Fibroblast of upper back skin (primary cell): ENCODE measurements at places on chromosomes 1 and 21.

GRCh38 chr1:48052923-48053291, 55.7 kb upstream of the TRABD2B start:
- DNase-seq, result no peak

DNA sequence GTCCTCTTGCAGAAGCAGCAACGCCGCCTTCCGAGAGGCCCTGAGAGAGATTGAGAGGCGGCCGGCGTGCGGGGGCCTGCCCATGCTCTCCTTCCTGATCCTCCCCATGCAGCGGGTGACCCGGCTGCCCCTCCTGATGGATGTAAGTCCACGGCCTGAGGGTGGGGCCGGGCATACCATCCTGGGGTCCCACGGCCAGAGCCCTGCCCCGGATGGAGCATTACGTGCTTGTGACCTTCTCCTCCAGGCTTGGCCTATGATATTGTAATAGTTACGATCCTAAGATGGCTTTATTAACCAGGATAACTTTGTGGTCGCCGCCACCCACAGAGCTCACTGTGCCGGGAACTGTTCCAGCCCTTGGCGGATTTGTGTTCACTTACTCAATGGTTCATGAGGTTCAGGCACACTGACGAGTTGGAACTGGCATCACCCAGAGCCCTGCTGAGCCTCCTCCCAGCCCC, 18.9 kb downstream of the ARHGEF16 start:
- DNase-seq, result peak; percentile 93

DNA sequence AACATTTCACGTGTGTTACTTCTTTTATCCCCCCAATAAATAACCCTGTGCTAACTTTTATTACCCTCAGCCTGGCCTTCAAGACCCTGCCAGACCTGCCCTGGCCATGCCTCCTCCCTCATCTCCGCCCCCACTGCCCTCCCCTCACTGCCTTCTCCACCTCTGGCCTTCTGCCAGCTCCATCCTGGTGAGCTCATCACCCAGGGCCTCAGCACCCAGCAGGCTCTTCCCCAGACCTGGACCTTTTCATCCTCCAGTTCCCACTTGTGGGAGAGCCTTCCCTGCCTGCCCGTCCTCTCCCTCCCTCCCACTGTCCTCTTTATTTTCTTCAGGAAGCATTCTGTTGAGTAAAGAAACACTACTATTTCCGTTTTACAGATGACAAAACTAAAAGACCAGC, 72.0 kb downstream of the SLC66A1 start:
- peak; percentile 42 for DNase-seq

- peak; percentile 61 for DNase-seq
These were observed 1.4 kb downstream of the APP start for GRCh38 chr21:26169061-26169610.

DNA sequence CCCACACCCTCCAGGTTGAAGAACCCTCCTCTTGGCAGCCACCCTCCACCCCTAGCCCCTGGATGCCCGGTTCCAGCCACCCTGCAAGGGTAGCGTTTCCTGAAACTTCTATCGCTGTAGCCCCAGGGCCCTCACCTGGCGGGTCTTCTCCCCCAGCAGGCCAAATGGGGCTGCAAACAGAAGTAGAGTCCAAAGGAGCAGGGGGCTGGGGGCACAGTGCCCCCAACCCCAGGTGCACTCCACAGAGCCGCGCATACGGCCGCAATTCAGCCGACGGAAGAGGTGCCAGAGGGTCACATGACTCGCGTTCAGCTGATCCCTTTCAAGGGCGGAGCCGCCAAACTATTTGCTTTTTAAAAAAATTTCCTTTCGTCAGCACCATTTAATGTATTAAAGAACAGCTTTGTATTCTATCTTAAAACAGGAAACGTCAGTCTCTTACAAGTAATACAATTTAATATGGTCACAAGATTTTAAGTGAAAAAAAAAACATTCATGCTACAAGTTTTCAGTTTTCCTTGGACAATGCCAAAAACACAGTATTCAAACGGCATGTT, at the start of gene GLMP:
GLMP (minus strand) TSS at position 289 of the 557 bp plus-strand sequence; CDS start at position 255, 34 bp downstream.
- DNase-seq, result peak; percentile 63

- DNase-seq, result no peak
These were observed 14.4 kb downstream of the DR1 start for GRCh38 chr1:93360111-93360510.

GRCh38 chr1:159509440-159510228, 26.2 kb downstream of the OR10J5 start:
- DNase-seq, result no peak

DNA sequence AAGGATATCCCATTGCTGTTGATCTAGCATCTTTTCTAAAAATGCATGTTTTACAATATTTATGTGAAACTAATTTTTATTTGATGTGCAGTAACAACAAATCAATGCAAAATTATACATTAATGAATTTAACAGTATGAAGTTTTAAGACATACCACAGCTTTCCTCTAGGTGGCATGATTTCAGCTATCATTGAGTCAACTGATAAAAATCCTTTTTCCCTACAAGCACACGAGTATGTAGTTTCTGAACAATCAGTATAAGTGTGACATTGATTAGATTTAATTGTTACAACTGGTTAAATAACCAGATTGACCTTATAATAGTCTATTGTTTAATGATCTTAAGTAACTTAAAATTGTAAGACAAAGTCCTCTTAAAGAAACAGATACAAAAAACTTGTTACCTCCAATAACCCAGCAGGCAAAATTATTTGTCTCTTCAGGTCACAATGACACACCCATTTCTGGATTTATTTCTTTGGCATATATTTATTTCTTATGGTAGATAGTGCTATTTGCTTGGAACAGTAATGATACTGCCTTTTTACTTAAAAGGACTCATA, 5.8 kb upstream of the TGFB2 start:
- DNase-seq, result peak; percentile 44

DNA sequence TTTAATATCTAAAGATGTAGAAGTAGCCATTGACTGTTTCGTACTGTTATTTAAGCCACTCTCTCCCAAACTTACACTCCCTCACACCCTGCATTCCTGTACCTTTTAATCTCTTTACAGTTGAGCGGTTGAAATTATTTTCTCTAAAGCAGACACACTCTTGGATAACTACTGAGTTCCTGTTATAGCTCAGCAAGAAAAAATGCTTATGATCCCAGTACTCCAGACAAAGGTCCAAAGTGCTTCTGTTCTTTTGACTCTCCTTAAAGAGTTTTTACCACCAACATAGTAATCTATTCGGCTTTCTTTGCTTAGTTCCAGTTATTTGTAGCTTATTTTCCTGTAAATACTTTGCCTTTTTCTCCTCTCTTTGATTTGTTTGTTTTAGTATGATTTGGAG, 100.1 kb downstream of the ATF6 start:
- no peak for DNase-seq

- DNase-seq, result no peak
These were observed 1.8 kb downstream of the FAM131C start for GRCh38 chr1:16071614-16072013.

GRCh38 chr1:74586253-74586897, 74.0 kb upstream of the LRRC53 start:
- DNase-seq, result no peak

GRCh38 chr1:234862944-234863515, 253.1 kb upstream of the IRF2BP2 start:
- peak; percentile 69 for DNase-seq
